ENCODE measurements at places on chromosomes 11 and 22.

- no peak for DNase-seq
Measured at GRCh38 chr11:418343-419247, 3.8 kb upstream of the SIGIRR start.

GRCh38 chr11:85182441-85183387, 444.4 kb downstream of the DLG2 start:
- no peak for DNase-seq

DNA sequence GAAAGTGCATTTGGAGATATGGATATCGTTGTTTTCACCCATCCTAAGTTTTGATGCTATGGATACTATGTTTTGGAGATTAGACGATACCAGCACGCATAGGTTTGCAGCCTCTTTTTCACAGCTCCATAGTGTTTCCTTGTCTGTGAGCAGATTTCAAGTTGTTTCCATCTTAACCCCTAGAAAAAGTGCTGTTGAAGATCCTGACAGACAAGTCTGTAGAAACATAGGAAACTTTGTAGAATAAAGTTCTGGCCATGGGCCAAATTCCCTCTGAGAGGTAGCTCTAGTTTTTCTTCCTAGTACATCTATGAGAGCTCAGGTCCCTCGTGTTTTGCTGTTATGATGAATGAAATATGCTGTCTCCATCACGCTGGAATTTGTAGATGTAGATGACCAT, 32.4 kb downstream of the ST3GAL4 start:
- DNase-seq, result no peak

DNA sequence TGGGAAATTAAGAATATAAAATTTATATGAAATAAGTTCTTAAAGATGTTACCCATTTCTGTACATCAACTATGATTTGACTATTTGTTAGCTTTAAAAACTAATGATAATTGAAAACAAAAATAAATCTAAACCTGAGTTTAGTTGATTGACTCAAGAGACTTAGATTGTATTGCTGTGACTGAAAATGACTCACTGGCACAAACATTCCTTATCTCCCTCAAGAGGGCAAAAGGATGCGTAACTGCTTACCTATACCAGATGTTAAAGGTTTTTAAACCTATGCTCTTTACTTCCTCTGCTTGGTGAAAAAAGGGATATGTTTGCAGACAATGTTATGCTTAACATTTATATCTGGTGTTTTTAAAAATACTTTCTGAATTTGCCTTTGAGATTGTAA, 30.3 kb downstream of the ATM start:
- no peak for DNase-seq

- DNase-seq, result no peak
Measured at GRCh38 chr11:99352642-99353041, 331.9 kb downstream of the CNTN5 start.

DNA sequence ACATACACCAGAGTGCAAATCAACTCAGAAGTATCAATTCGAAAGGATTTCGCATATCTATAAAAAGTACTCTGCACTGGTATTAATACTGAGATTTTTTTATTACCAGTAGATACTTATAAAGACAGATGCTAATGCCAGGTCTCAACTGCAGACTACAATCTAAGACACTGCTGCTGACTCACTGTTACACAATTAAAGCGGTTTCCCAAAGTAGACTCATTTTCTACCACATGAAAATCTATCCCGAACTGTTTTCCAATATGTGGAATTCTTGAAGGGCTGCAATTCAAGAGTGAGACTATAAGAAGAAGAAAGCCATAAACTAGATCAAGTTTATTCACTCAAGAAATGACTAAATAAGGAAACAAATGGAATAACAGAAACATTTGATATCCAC, 57.2 kb upstream of the ARHGAP32 start:
- DNase-seq, result no peak

- no peak for DNase-seq
Measured at GRCh38 chr11:86483940-86484794, 109.5 kb downstream of the CCDC81 start.

DNA sequence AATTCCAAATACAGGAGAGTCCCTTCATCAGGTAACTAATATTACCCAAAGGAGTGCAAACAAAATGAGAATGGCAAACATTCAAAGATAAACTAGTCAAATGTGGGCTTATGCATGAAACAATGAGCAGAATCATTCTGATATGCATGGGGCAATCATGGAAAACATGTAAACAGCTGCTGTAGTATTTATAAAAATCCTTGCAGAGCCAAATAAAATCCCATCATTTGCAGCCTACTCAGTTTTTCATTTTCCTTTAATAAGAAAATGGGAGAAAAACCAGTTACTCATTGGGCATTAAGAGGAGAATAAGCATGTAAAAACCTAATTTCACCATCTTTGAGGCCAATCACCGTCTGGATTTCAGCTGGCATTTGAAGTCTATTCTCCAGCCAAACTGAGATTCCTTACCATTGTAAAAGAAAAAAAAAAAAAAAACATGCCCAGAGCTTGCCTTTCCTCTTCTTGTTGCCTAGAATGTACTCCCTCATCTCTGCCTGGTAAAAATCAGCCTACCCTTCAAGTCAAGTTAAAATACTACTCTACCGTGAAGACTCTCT, 249.1 kb downstream of the TTC28 start:
- no peak for DNase-seq

DNA sequence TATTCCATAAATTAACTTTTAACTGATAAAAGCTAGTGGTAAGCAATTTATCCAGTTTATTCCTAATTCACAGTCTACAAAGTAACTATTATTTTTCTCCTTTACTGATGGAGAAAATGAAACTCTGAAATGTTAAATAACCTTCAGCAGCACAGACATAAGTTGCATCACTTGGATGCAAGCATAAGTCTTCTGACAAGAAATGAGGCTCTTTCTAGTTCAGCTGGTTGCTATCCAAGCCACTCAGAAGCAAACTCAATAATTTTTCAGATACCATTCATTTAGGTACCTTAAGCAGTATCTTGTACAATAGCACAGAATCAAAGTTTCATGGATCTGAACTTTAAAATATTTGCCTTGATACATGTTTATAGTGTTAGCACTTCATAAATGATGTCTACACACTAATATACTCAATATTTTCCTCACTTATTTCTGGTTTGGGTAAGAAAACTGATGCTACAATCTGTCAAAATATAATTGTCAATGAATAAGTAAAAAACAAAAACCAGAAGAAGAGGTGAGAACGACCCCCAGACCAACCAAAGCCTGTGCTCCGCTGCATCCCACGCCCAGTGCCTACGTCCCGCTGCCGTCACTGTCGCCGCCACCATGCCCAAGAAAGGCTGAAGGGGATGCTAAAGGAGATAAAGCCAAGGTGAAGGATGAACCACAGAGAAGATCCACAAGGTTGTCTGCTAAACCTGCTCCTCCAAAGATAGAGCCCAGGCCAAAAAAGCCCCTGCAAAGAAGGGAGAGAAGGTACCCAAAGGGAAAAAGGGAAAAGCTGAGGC, 18.1 kb downstream of the FAM168A start:
- no peak for DNase-seq

DNA sequence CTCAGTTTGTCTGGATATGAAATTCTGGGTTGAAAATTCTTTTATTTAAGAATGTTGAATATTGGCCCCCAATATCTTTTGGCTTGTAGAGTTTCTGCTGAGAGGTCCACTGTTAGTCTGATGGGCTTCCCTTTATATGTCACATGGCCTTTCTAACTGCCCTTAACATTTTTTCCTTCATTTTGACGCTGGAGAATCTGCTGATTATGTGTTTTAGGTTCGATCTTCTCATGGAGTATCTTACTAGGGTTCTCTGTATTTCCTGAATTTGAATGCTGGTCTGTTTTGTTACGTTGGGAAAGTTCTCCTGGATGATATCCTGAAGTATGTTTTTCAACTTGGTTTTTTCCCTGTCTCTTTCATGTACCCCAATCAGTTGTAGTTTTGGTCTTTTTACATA, 22.8 kb downstream of the OR52A5 start:
- DNase-seq, result no peak

- DNase-seq, result no peak
Measured at GRCh38 chr22:19745155-19746101, 15.2 kb upstream of the TBX1 start.

DNA sequence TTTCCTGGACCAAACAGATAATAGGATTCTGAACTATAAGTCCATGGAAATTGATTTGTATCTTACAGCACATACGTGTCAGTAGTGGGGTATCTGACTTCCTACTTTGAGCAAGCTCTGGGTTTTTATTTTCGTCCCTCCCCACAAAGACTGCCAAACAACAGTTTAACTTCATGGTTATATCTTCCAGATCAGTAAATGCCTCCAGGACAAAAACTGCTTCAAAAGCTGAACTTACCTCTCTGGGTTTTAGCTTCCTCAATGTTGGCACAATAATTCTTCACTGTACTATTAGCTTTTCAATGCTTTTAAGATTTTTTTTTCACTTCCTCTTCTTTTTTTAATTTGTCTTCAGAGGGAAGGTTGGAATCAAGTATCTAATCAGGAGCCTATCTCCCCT, 4.2 kb upstream of the DPF2 start:
- DNase-seq, result no peak

- no peak for DNase-seq
Measured at GRCh38 chr11:27352781-27353180, 10.2 kb downstream of the CCDC34 start.

- DNase-seq, result no peak
Measured at GRCh38 chr11:23772081-23772480, 724.8 kb upstream of the LUZP2 start.

DNA sequence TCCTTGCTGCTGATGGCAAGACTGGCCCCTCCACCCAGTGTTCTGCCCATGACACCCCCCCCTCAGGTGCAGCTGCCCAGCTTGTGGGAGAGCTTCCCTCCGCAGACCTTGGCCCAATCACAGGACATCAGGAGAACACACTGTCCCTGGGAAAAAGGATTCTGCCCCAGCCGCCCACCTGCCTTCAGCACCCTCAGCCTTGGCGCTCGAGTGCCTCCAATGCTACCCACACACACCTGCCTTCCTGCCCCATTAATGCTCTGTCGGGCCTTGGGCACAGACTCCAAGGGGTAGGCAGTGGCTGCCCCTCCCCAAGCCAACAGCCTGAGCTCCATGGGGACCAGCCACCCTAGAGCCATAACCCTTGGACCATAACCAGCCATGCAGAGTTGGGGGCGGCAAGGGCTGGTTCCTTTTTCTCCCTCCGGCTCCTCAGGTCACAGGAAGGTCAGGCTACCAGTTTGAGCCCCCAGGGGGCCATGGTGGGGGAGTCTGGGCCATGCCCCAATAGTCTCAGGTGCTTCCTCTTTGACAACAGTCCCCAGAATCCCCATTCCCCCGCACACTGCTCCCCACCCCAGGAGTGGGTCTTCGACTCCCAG, 1.3 kb upstream of the ZNF70 start:
- DNase-seq, result no peak

- DNase-seq, result no peak
Measured at GRCh38 chr11:72971192-72971967, 157.2 kb downstream of the ATG16L2 start.

DNA sequence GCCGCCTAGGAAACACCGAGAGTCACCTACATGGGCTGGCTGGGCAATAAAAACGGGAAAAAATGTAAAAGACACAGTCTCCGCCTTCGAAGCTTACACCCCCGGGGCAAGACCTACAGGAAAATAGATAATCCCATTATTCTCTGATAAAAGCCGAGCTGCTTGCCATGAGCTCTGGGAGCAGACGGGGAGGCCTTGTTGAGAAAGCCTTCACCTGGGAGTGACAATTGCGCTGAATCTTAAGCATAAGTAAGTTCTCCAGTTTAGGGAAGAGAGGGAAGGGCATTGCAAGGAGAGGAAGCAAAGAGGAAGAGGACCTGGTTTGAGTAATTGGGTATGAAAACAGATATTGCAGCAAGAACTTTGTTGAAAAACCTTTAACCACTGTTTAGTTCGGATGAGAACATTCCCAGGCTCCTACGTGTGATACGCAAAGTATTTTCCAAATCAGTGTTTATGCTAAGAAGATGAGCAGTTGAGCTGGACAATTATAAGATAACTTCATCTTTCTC, 813 bp upstream of the BTBD10 start:
- no peak for DNase-seq

- DNase-seq, result no peak
Measured at GRCh38 chr11:72225411-72225951, 914 bp downstream of the INPPL1 start.

DNA sequence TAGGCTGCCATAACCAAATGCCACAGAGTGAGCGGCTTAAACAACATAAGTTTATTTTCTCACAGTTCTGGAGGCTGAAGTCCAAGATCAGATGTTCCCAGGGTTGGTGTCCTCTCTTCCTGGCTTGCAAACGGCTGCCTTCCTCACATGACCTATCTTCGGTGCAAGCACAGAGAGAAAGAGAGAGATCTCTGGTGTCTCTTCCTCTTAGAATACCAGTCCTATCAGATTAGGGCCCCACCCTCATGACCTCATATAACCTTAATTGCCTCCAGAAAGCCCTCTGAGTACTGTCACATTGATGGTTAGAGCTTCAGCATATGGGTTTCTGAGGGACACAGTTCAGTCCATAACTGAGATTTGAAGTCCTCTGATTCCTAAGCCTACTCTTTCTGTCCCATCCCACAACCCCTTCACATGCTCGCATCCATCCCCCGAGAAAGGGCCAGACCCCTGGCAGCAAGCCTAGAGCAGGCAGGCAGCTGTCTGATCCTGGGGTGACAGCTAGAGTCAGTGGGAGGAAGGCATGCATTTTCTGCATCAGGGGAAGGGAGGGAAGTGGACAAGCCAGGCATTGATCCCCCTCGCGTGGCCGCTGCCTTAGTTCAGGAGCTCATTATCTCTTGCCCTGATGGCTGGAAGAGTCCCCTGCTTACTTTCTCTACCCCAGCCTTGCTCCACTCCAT, 114.1 kb downstream of the FAR1 start:
- no peak for DNase-seq

DNA sequence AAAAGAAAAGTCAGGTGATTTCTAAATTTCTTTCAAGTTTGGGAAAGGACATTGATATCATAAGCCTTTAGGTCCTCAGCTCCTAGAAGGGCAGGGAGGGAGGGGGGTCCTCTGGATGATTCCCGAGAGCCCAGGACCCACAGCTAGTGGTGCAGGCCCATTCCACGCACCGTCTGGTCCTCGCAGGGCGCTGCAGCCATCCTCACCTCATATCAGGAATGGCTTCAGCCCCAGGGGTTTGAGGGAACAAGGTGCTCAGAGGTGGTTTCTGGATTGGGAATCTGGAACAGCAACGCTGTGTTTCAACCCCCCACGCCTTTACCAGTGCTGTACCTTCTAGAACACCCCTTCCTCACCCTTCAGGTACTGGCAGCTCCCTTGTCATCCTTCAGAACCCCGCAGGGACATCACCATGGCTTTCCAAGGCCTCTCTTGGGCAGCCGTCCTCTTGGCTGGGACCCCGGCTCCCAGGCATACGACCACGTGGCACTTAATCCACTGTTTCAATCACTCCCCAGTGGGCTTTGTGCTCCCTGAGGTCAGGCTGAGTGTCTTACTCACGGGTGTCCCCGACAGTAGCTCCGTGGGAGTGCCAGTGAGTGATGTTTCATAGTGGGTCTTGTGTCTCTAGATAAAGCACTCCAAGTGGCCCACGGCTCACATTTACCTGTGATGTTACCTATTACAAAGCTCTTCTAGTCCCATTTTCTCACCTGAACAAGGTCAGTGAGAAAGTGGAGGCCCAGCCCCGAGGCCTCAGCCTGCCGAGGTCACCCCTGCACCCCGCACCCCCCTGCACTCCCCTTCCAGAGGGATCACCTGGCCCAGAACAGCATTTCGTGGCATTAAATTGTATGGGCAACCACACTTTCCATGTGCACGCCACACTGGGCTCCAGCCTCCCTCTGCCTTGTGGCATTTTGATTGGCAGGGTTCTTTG, 93.9 kb downstream of the MORC2 start:
- DNase-seq, result no peak
